ENCODE measurements at places on chromosomes 12 and 14.

GRCh38 chr12:26112703-26113147, 12.1 kb downstream of the BHLHE41 start:
- no peak for DNase-seq

DNA sequence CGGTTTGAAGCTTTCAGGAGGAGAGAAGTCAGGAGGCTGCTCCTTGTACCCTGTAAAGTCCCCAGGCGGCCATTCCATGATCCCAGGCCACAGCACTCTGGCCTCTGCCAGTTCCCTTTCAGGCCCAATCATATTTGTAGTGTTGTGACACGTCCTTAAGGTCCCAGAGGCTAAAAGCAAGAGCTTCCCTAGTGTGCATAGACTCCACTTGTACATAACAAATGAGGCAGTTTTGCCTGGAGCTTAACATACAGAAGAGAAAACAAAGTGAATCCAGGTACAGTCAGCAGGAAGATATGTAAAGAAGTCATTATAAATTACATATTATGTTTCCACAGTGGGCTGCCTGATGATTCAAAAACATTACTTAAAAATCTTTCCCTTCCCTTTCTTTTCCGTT, 81.1 kb upstream of the RPH3A start:
- DNase-seq, result no peak

GRCh38 chr14:30559638-30560091, 707 bp downstream of the G2E3 start:
- no peak for DNase-seq

- DNase-seq, result no peak
Observed at GRCh38 chr14:72408020-72408419, 475.8 kb downstream of the RGS6 start.

DNA sequence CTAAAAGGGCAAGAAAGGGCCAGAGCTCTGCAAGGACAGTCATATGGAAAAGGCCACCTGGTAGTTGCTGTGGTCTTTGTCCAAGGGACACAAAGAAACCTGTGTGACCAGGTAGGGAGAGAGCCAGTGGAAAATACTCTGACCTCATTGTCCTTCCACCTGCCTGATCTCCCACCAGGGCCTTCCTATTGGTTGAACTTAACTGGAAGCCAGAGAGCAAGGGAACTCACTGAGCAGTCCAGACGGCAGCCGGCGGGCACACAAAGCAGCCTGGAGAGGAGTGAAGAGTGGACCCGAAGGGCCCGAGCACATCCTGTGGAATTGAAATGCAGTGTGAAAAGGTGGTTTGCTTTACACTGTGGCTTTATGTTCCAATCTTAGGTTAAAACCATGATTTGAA, 120.7 kb downstream of the SLC25A21 start:
- no peak for DNase-seq

DNA sequence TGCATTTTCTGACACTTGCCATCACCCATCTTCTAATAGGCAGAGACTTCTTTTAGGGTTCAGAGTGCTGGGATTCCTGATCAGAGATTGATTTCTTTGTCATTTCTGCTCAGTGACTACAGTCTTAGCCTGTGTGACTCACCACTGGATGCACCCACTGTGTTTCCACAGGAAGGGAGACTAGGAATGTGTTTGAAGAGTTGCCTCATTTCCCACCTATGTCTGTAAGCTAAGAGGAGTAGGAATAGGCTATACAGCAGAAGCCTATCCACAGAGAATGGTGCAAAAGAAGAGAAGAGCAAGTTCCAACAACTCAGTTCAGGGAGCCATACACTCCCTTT, 60.2 kb upstream of the ACTN1 start:
- no peak for DNase-seq

GRCh38 chr14:92759679-92760523, 11.5 kb upstream of the LGMN start:
- no peak for DNase-seq

- no peak for DNase-seq
Observed at GRCh38 chr14:31541702-31542101, 19.5 kb upstream of the NUBPL start.

GRCh38 chr14:48435221-48435620, 759.8 kb upstream of the MDGA2 start:
- DNase-seq, result no peak

DNA sequence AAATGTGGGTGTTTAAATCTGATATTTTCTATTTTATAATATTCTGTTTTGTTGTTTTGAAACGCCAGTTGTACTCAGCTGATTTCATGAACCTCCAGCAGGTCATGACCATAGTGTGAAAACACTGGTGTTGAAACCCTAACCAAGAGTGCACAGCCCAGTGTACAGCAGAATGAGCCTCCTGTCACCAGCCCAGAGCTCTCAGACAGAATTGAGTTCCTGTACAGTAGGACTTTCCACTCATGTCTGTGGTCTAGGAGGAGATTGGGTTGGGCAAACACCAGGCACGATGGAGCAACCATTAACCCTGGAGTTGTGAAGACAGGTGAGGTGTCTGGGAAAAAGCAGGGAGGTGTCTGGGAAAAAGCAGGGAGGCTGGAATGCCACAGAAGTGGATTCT, 908.8 kb downstream of the VRK1 start:
- DNase-seq, result no peak

GRCh38 chr12:20549108-20549719, 145.9 kb upstream of the SLCO1C1 start:
- no peak for DNase-seq

GRCh38 chr12:109656743-109657142, 56.9 kb upstream of the FAM222A start:
- DNase-seq, result no peak

- DNase-seq, result no peak
Observed at GRCh38 chr12:125463386-125463785, 398.2 kb downstream of the AACS start.

GRCh38 chr14:74975059-74975810, 19.8 kb upstream of the PGF start:
- DNase-seq, result no peak

GRCh38 chr14:74401504-74402241, 24.3 kb downstream of the SYNDIG1L start:
- peak; percentile 25 for DNase-seq

- DNase-seq, result no peak
Observed at GRCh38 chr14:32331206-32331605, 2.1 kb downstream of the AKAP6 start.

GRCh38 chr14:94617366-94617941, 5.3 kb downstream of the SERPINA3 start:
- DNase-seq, result no peak

GRCh38 chr12:4107436-4107878, 166.1 kb upstream of the CCND2 start:
- DNase-seq, result peak; percentile 30

- DNase-seq, result no peak
Observed at GRCh38 chr14:86938320-86938719, 1054.7 kb downstream of the GALC start.

GRCh38 chr12:68166317-68166831, 6.8 kb upstream of the IFNG start:
- no peak for DNase-seq

DNA sequence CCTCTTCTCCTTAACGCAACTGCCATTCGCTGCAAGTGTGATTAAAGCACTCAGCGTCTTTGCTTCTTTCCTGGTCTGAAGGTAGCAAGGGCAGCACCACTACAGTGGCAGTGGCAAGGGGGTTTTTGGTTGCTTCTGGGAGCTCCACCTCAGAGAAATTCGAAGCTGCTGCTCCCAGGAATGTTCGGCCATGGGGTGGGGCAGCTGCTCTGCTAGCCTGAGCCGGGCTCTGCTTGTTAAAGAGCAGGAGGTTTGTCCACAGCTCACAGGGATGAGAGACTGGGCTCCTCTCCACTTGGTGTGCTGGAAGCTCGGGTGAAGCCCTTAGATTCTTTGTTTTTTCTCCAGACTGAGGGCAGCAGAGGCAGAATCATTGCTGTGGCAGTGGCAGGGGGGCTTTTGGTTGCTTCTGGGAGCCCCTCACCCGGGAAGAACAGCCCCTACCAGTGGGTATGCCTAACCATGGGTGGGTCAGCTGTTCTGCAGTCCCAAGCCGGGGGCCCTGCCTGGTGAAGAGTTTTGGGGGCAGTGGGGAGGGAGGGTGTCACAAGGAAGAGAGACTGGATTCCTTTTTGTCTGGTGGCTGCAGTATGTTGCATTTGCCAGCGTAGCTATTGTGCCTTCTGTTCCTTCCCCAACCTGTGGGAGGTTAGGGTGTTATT, 340.2 kb downstream of the AEBP2 start:
- no peak for DNase-seq

GRCh38 chr14:22539831-22540230, 49.2 kb downstream of the DAD1 start:
- no peak for DNase-seq

DNA sequence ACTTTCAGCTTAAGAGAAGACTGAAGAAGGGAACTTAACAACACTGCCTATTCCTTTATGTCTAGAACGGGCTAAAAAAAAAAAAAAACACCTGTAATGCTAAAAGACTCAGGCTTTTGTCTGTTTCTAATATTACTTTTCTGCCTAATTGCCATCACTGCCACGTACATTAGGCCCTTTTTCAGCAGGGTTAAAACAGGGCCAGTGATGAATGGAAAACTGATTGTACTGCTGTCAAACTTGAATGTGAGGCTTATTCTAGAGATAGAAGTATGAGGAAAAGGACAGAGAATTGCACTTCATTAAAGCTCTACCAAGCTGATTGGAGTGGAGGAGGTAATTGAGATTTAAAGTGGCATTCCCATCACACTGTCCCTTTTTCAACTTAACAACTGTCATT, 535.8 kb downstream of the PRKD1 start:
- DNase-seq, result no peak

DNA sequence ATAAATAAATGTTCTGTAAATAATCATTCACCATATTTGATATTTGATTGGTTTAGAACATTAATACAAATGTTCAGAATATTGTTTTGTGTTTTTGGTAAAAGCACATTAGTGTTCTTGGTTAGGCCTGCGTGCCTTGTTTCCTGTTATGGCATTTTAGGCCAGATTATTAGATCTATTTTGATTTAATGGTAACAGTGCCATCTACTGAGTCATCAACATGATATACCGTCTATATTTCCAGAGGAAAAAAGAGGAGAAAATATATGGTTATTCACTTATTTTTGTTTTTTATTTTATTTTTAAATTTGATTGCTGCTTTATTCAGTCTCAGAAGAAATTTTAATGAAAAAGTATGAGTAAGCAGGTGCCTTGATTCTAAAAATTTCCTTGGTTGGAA, 60.3 kb downstream of the GPHN start:
- no peak for DNase-seq

- DNase-seq, result no peak
Observed at GRCh38 chr12:80193865-80194264, 94.5 kb downstream of the OTOGL start.

- DNase-seq, result no peak
Observed at GRCh38 chr12:83102499-83102898, 415.8 kb downstream of the TMTC2 start.

DNA sequence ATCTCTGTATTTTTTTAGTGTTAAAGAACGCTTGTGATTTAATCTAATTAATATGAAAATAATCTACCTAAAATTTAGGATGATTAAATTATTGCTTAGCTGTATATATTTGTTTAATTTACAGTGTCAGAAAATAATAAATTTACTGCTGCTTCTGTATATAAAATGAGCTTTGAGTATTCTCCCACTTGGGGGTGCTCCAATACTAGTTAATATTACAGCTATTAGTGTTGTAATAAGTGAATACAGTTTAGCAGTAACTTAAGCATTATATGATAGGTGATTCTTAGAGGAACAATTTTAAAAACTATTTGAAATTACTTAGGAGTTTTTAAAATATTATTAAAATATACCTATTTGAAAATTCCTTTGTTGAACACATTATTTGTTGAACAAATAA, 62.2 kb downstream of the PAPOLA start:
- DNase-seq, result no peak

- DNase-seq, result no peak
Observed at GRCh38 chr12:123659996-123660727, 10.8 kb upstream of the TCTN2 start.

- DNase-seq, result peak; percentile 18
Observed at GRCh38 chr14:32075672-32076277, 1.3 kb upstream of the ARHGAP5 start.

GRCh38 chr12:47868552-47869031, 36.2 kb downstream of the VDR start:
- DNase-seq, result no peak

DNA sequence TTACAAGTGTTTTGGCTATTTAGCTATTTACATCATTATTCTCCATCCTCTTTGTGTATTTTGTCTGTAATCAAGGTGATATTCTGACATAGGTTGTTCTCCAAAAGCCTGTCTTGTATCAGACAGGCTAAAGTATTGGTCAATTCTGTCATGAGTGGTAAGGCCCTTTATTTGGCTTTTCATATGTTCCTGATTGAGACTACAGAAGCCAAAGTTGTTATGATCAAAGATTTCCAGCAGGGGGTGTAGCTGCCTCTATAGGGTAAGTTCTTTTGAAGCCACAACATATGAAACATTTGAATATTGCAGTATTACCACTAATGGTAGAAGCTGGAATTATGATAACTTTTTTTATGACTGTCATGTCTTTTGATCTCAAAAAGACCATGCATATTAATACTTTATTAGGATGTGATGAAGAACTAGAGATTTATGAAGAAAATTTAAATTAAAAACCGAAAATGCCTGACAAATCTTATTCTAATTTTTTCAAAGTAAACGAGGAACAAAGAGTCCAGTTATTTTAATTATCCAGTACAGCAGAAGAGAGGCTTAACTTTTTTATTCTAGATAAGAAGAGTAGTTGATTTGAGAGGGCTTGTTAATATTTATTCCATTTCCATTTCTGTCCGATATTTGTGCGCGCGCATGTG, 3.4 kb upstream of the ARHGAP5 start:
- DNase-seq, result no peak

GRCh38 chr12:46201284-46201789, 67.5 kb downstream of the SLC38A1 start:
- no peak for DNase-seq

DNA sequence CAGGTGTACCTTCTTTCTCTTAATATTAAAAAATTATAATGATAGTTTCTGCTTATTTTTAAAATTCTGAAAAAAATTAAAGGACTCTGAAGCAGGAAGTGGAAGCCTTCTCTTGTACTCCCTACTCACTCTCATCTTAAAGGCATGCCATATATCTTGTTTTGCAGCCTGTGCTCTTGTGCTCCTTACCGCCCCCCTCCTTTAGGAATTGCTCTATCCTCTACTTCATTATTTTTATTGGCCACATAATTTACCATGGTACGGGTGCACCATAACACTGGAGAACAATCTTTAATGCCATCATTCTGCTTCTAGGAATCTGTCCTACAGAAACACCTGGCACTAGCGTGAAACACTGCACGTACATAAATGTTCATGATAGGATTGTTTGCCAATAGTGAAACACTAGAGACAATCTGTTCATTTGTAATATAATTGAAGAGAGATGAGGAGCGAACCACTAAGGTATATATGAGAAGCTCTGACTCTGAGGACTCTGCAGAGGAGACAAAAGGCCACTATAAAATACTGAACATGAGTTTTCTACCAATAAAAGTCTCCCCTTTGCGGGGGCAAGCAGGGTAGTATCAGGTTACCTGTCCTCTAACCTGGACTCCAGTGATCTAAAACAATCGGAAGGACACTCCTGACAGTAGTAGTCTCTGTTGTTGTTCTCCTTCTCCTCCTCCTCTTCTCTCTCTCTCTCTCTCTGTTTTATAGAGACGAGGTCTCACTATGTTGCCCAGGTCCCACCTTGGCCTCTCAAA, 6.3 kb upstream of the NYNRIN start:
- no peak for DNase-seq
